ENCODE measurements at places on chromosomes 6 and 20.

GRCh38 chr6:34982424-34982852, 93.4 kb downstream of the ANKS1A start:
- no peak for DNase-seq

GRCh38 chr20:23193801-23194384, 107.8 kb upstream of the CD93 start:
- DNase-seq: no peak

DNA sequence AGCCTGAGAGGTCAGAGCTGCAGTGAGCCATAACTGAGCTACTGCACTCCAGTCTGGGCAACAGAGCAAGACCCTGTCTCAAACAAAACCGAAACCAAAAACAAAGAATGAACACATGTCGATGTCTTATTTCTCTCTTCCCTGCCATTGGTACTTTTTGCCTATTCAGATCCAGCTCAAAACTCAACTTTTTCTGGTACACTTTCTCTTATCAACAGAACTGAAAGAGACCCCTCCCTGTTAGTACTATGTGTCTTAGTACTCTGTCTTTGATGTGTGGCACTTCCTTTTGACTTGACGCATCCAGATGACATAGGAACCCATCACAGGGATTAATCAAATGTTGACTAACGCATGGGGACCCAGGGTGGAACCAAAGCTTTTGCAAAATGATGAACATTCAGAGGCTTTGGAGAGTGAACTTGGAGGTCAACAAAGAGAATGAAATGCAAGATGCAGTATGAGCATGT, 44.8 kb downstream of the AKAP12 start:
- DNase-seq: no peak

- DNase-seq: no peak
Measured at GRCh38 chr6:109626311-109626710, 64.7 kb downstream of the AK9 start.

- no peak for DNase-seq
Measured at GRCh38 chr6:13248994-13249393, 79.3 kb downstream of the TBC1D7 start.

DNA sequence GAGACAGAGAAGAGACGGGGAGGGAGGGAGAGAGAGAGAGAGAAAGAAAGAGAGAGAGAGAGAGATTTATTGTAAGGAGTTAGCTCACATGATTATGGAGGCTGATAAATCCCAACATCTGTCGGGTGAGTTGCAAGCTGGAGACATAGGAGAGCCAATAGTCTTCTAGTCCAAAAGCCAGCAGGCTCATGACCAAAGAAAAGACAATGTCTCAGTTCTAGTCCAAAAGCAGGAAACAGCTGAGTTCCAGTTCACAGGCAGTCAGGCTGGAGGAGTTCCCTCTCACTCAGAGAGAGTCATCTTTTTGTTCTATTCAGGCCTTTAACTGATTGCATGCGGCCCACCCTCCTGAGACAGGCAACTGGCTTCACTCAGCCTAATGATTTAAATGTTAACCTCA, 416.6 kb downstream of the PREX1 start:
- DNase-seq: no peak

GRCh38 chr6:49929340-49929739, 34.6 kb downstream of the DEFB114 start:
- DNase-seq: no peak

DNA sequence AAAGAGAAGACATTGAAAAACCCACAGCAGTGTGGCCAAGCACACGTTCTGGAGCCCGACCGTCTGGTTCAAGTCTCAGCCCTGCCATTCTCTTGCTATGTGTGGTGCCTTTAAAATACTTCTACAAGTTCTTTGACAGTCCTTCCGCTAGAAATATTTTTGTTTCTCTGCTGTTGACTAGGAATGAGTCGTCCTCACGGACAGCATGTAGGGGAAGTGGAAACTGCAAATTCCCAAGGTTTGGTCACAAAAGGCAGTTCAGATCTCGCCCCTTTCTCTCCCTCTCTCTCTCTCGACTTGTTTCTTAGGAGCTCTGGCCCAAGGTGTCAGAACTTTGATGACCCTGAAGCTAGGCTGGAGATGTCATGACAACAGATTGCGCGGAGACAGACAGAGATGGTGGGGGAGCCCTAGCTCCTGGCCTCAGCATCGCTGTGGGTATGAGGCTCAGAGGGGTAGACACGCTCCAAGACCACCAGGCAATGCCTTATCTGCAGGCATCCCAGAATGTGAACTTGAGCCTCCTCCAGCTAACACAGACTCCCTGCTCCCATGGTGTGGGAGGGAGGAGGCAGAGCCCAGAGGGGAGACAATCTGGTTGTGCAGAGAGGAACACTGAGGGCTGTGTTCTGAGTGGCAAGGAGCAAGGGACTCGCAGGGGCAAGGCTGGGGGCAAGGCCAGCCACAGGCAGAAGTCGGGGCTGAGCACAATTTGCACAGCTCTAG, 368.9 kb upstream of the SULF2 start:
- no peak for DNase-seq

GRCh38 chr6:66838764-66839163, 1131.7 kb upstream of the EYS start:
- DNase-seq: no peak

DNA sequence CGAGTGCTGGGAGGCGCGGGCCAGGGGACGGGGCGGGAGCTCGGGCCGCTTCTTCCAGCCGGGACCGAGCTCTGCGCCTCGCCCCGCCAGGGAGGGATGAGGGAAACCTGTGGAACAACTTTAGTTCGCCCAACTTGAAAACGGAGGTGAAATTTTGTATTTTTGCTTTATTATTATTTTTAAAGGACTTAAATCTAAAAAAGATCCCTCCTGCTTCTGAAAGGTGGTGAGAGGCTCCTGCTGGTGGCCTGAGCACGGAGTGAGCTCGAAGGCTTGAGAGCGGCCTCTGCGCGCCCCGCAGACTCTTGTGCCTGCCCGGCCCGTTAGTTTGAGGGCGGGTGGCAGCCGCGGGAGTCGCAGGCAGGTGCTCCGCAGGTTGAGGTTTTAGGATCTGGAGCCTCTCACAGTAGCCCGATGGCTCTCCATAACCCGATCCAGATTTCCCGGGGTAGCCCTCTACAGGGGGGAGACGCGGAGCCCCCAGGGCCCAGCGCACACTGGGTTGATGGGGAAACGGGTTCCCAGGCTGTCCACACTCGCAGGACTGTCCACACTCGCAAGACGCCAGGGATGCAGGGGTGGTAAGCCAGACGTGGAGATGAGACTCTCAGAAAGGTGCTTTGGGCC, 46.2 kb upstream of the SUPT3H start:
- no peak for DNase-seq

GRCh38 chr6:97312241-97312640, 29.2 kb upstream of the MMS22L start:
- DNase-seq: no peak

DNA sequence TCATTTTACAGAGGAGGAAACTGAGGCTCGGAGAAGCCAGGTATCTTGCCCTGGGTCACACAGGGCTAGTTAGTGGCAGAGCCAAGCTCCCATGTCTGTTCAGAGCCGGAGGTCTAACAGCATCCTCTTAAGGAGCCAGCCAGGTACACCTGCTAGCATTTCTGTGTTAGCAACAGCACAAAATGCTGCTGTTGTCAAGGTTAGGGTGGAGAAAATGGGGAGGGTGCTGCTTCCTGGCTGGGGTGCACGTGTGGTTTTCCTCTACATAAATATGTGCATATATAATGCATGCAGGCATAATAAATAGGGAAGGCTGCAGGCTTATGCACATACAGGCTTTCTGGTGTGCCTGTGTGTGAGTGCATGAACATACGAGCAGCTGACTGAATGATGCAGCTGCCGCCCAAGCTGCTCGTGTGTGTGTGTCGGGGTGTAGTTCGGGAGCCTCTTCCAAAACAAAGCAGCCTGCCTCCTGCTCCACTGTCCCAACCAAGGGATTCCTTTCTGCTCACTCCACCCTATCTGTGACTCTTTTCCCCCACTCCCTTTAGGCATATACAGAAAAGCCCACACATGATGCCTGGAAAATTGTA, 86.6 kb downstream of the CD40 start:
- DNase-seq: no peak

DNA sequence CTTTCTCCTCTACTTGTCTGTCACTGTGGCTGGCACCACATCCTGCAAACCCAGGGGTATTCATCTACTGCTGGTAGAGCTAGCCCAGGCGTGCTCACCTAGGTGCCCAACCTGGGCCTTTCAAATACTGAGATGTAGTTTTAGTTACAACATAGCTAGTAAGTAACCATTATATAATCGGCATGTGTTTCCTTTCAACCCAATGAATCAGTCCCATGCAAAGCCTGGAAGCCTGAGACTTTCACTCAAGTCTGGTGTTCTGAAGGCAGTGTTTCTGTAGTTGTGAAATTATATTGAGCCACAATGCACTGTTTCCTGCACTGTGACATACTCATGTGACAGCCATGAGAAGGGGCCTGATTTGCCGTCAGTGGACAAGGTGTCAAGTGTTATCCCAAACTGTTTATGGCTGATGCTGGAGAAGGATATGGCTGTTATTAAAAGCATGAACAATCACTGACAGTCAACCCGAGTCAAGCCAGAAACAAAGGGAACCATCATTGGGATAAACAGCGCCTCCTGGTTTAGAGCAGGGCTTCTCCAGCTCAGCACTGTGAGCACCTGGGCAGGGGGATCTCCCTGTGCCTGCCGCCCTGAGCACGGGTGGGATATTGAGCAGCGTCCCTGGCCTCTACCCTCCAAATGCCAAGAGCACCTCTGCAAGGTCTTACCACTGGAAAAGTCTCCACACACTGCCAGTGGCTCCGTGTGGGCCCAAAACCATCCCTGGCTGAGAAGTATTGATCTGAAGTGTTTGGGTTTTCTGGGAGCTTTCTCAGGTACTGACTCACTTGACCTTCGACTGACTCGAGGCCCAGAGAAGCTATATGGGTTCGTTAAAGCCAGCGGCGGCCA, 1.6 kb downstream of the PSMA7 start:
- DNase-seq: peak; percentile 13

- DNase-seq: peak; percentile 55
Measured at GRCh38 chr20:31833130-31833930, 12.1 kb downstream of the FOXS1 start.

- DNase-seq: no peak
Measured at GRCh38 chr6:16660157-16660497, 101.1 kb downstream of the ATXN1 start.
